ENCODE measurements at places on chromosomes 3 and 15.

DNA sequence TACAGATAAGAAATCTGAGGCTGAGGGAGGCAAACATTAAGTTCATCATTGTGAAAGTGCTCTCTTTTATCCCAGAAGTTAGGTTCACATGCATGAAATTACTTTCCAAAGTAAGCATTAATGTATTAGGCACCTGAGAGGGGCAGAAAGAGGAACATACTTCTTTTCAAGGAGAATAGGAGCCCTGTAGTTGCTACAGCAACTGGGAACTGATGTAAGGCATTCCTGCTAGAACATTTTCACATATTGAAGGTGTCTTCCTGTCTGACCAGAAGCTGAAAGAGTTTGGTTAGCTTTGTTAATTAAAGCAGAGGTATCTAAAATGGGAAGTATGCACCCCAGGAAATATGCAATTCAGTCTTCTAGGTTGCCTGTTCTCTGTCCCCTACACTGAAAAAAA, 65.5 kb upstream of the ZBTB20 start:
- DNase-seq = no peak

DNA sequence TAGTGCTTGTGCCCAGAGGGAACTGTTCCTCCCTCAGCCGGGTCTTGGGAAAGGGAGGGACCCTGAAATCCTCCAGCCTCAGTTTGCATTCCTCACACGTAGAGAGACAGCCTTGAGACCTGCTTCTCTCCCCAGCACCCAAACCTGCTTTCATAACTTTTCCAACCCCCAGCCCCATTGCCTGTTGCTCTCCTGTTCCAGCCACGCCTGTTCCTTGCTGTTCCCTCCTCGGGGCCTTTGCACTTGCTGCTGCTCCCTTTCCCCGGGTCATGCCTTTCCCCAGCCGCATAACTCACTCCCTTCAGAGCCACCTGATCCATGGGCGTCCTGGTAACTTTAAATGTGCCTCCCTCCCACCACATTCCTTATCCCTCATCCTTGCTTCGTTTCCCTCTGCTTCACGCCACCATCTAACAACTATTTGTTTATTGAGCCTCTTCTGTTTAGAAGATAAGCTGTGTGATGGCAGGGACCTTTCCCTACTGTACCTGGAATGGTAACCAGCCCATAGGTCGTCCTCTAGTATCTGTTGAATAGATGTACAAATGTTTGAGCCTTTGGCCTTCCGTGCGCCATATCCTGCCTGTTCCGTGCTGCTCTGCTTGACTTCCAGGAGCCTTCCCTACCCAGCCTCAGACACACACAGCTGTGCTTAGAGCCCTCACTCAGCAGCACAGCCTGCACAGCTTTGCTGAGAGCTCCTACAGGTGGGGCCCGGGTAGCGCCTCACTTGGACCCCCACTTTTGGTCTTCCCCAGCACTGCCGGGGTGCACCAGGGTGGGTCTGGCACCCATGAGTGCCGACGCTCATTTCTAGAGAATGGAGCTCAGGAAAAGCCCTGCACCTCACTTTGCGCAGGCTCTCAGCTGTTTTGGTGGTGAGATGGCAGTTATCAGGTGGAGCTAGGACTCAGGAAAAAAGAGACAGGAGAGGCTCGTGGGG, 60.2 kb downstream of the SCN5A start:
- no peak for DNase-seq

GRCh38 chr3:197495499-197495898, 60.3 kb downstream of the BDH1 start:
- DNase-seq = no peak

DNA sequence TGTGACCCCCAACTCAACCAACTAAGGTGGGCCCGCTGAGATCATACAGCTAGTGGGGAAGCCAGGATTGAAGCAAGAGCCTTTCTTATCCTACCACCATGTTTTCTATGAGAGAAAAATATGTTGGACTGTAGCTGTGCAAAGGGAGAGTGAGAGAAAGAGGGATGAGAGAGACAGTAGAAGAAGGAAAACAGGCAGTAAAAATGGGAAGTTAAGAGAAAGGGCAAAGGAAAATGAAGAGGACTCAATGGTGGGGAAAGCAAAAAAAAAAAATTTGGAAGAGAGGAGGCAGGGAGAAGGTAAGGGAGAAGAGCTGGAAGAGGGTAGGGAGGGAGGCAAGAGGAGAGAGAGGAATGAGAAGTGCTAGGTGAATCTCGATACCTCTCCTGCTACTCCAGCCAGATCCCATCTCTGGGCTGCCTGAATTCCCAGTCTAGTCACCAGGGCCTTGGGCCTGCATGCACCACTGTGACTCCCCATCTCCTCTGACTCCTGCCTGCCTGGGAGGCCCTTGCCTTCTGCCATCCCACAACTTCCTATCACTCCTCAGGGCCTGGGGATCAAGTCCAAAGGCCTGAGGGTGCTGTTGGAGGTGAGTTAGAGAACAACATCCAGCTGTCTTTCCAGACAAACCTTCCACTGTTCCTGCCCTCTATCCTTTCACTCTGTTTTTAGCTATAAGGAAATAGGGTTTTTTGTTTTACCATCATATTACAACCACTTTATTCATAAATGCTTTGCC, 15.7 kb downstream of the FAM81A start:
- DNase-seq = no peak
